DMS 273 treated with DMSO at 0.1 percent for 48 hours (cell line): ENCODE measurements at places on chromosomes 11 and 22.

GRCh38 chr11:3156282-3156660, 8.8 kb downstream of the OSBPL5 start:
- no peak for DNase-seq

- DNase-seq, result no peak
These were observed 32.2 kb downstream of the CSNK2A3 start for GRCh38 chr11:11320825-11321224.

DNA sequence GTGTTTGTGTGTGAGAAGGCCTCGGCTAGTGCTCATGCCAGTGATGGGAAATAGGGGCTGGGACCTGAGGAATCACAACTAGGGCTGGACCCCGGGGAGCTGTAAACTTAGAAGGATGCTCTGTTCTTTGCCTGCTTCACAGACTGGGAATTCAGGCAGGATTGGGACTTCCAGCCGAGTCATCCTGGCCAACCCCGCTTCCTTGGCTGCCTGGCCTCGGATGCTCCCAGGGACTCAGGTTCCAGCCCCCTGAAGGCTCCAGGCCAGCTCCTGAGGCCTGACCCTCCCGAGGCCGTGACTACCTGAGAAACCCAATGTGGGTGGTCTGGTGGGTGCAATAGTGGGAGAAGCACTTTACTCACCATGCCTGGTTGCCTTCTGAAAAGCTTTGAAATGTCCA, 44.7 kb downstream of the IRAG1 start:
- DNase-seq, result no peak

- no peak for DNase-seq
These were observed 7.4 kb downstream of the ZDHHC5 start for GRCh38 chr11:57675176-57675941.

DNA sequence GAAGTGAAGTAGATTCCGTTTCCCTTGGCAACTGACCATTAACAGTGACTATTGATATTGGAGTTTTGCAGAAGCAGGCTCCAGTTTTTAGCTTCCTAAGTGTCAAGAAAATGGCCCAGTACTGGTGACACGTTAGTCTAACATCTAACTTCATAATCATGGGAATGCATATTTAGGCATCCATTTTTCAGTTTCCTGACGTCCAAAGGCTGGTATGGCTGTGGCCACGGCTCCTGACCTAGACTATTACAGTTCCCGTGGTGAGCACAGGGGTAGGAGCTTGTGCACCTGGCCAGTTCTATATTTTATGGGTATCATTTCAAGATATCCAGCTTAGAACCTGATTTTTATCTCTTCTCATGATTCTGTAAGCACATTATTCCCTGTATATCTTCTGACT, 323.8 kb downstream of the GUCY1A2 start:
- no peak for DNase-seq

- DNase-seq, result no peak
These were observed 57.8 kb upstream of the MN1 start for GRCh38 chr22:27859336-27859735.

- no peak for DNase-seq
These were observed 830.8 kb downstream of the TBC1D22A start for GRCh38 chr22:47593291-47593690.

GRCh38 chr11:134958870-134959269, 546.8 kb upstream of the B3GAT1 start:
- no peak for DNase-seq

- DNase-seq, result no peak
These were observed 284.8 kb downstream of the ETS1 start for GRCh38 chr11:128302425-128303186.

DNA sequence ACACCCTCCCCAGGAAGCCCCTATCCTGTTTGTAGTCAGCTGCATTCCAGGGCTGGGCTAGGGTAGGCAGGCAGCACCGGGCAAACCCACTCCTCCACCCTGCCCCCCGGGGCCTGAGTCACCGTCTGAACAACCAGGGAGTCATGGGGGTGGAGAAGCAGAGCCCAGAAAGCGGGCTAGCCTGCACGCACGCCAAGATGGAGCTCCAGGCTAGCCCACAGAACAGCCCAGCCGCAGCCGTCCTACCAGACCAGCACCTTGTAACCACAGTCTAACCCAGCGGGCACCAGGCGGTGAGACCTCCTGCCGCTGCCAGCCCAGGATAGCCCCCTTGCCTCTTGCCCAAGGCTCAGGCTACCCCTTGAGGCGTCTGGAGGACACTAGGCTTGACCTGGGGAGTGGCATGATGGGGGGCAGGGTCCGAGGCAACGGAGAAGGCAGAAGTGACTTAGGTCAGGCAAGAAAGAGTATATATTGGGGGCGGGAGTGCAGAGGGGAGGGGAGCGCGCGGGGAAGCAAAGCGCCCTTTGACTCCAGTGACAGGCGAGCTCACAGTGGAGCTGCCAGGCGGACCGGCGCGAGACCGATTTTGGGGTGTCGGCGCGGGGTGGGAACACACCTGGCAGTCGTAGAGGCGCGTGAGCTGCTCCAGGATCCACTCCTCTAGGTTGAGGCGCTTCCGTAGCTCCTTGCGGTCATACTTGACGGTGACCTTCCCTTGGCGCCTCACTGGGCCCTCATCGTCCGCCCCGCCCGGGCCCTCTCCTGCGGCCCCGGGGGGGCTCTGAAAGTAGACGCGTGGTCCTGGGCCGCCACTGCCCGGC, 734 bp downstream of the PPP1R14B start:
- DNase-seq, result no peak

GRCh38 chr11:110126936-110127335, 33.7 kb downstream of the ZC3H12C start:
- no peak for DNase-seq

DNA sequence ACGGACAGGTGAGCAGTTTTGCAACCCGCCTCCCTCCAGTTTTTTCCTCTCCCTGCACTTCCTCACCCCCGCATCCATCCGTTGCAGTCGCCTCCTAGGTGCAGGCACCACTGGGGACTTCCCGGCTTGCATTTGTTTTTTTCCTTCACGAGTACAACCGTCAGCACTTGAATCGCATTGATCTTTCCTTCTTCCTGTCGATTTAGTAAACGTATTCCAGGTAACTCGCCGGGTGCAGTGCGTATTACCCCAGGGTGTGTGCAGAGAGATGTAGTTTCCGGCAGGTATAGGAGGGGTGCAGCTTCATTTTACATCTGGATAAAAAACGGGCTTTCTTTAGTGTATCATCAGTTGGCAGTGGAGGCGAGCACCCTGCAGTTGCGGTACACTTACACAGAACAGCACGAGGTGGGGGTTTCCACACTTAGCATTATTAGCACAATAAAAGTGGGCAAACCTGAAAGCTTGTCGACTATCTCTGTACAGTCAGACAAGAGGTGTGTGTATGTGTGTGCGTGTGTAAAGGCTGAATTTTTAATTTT, at the start of gene SORL1-AS1:
SORL1-AS1 (minus strand) TSS at position 359 of the 542 bp plus-strand sequence.
- no peak for DNase-seq

DNA sequence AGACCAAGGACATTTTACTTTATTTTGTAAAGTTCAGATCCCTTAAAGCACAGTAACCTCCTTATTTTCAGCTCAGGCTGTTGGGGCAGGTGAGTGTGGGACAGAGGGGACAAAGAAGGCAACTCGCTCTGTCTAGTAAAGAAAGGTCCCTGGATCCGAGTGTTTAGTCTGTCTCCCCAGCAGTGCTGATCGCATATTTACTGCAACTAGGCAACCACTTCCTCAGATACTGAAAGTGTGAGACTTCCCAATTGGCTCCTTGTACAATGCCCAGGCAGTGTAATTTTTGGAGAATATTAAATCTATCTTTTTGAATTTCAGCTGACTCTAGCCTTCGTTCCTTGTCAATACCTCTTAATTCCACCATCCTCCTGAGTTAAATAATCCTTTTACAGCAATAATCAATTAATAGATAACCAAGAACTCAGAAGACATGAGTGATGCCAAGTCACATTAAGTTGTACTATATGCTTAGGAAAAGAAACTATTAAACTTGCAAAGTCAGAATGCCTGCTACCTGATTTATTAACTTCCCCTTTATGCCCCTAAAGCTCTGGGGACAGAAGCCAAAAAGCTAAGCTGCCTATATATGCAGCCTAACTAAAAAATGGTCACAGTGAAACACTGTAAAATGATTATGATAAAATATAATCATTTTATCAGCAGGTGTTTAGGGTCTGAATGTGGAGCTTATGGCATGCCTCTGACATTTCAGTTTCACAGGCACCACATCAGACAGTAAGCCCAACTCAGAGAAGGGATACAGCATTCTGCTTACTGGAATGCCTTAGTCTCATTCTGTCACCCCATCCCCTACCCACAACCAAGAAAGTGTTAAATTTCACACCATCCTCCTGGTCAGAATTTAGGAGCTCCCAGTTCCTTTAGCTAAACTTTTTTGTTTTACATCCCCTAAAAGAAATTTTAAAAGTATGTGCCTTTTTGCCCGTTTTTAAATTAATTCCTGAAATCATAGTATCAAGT, 138.7 kb downstream of the TRIM44 start:
- DNase-seq, result no peak

DNA sequence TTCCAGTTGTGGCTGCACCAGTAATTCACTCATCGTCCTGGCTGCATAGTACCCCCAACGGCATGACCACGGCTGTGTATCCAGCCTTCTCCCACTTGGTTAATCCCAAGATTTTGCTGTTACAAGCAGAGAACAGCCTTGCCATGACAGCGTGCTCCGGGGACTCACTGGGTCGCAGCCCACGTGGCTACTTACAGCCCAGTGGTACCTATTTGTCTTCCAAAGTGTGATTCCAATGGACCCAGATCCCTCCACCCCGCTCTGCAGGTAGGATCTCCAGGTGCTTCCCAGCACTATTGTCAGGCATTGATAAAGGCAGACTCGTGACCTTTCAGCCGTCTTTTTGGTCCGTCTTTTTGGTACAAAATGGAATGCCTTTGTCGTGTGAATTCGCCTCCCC, 119.0 kb upstream of the FGF3 start:
- no peak for DNase-seq

GRCh38 chr22:39662686-39663052, 92.1 kb downstream of the CACNA1I start:
- no peak for DNase-seq

DNA sequence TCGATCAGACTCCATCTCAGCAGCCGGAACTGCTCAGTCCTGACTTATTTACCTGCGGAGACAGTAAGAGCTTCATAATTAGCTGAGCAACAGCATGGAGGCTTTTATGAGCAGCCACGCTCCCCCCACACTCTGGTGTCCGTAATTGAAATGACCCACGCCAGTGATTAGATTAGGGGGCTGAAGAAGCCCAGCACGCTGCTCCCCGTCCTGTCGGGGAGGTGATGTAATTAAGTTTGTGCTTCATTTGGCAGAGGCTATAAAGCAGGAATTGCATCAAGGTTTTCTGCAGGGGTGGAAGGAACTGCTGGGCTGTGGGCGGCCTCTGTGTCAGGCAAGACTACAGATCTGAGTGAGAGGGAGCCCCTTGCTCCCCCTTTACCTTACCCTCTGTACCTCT, 22.8 kb upstream of the HTR3A start:
- DNase-seq, result no peak

DNA sequence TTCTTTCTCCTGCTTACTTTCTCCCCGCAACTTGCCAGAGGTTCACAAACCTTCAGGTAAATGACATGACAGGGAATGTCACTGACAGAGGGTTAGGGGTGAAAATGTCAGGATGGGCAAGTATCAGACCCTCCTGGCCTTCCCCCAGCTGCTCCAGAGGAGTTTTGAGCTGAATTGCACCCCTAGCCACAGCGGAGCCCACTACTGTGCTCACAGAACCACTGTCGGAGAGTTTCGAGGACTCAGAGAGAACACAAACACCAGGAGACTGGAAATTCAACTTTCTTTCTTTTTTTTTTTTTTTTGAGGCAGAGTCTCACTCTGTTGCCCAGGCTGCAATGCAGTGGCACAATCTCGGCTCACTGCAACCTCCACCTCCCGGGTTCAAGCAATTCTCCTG, 21.5 kb upstream of the P2RY2 start:
- DNase-seq, result no peak

DNA sequence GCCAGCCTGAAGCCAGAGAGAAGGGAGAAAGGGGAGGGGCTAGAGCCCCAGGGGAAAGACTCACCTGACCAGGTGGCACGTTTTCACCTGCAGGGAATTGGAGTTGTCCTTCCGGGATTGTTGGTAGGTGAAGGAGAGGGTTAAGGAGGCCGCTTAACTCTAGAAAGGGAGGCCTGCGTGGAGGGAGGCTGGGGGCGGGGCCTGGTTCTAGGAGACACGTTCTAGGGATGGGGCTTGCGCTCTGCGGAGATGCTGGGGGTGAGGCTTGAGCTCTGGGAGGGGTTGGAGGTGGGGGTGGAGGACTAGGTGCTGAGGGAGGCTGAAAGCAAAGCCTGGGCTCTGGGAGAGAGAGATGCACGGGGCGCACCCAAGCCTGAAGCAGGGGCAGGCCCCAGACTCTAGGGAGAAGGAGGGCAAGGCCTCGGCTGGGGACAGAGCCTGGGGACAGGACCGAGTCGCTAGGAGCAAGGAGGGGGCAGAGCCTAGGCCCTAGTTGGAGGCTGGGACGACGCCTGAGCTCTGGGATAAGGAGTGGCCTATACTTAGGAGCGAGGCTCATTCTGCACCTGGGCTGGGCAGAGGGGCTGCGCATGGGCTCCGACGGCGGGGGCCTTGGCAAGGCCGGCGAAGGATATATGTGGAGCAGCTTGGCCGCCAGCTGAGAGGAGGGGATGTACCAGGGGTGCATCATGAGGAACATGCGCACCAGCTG, 2.4 kb downstream of the RASGRP2 start:
- DNase-seq, result no peak

DNA sequence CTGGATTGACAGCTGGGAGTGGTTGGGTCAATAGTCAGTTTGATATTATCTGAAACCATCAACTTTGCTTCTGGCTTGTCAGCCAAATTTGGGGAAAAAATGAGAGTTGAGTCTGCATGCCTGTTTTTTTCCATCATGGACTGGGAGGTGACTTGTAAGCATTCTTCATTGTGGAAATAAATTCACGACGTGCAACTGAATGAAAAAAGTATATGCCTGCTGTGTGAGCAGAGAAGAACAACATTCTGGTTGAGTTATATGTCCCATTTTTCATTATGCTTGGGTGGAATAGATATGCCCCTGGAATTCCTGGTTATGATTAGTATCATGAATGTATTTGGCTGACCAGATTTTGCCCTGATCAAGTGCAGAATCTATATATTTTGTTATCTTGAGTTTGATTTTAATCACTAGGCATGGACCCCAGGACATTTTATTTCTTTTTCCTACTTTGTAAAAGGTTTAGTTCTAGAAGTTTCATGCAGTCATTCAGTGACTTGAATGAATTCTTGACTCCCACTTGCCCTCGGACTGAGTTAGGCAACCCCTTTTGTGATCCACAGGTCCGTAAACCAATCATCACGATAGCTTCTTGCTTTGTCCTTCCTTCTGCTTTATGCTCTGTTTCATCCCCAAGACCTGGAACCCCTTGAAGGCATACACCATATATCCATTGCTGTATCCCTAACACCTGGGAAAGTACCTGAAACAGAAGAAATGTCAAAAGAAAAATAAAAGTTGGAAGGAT, 205.8 kb downstream of the NAV2 start:
- DNase-seq, result no peak

GRCh38 chr11:3796801-3797328, 489 bp downstream of the NUP98 start:
- DNase-seq, result no peak

GRCh38 chr11:116515664-116516184, 257.1 kb downstream of the BUD13 start:
- no peak for DNase-seq
